ENCODE measurements at places on chromosomes 11 and 22.

- no peak for DNase-seq
Observed at GRCh38 chr11:73981051-73981805, 1.4 kb downstream of the UCP2 start.

DNA sequence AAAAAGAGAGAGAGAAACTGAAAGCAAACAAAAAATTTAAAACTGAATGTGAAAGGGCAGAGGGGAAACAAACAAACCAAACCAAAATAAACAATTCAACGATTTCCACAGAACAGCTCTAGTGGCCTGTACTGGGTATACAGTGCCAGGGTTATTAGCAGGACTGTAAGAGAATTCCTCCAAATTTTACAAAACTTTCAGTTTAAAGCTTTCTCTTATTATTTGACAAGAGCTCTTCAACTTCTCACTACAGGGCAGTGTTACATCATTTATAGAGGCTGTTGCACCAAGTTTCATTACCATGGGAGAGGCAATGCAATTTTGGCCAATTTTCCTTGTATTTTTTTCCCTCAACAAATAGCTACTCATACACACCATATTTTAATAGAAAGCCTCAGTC is 44.3 kb upstream of the CLPB start:
- DNase-seq: no peak

DNA sequence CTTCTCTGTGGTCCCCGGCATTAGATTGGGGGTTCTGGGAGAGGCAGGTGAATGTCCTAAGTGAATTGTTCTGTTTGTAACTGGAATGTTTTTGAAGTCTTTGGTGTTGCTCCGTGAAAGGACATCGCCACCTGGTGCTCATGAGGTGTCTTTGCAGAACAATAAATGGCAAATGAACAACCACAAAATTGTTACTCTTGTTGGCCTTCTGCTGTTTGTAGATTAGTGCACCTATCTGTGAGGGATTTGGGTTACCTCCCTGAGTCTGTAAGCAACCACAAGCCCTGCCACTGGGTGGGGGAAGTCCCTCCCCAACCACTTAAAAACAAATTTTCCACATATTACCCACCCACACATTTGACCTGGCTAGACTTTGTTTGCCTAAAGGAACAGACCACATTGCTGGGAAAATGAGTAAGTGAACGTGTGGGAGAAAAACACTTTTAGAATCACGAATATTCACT is 4.7 kb downstream of the MPEG1 start:
- DNase-seq: peak; percentile 86

DNA sequence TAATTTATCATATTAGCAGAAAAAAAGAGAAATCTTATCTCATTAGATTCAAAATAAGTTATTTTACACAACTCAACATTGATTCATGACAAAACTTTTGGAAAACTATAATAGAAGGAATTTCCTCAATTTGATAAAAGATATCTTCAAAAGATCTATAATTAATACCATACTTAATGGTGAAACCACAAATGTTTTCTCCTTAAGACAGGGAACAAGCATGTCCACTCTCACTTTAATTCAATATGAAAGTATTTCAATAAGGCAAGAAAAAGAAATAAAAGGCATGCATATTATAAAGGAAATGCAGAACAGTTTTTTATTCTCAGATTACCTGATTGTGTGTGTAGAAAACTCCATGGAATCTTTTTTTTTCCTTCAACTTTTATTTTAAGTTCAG is 23.6 kb downstream of the MTNR1B start:
- no peak for DNase-seq

GRCh38 chr11:22787551-22788162 is 41.9 kb downstream of the SVIP start:
- DNase-seq: peak; percentile 48

DNA sequence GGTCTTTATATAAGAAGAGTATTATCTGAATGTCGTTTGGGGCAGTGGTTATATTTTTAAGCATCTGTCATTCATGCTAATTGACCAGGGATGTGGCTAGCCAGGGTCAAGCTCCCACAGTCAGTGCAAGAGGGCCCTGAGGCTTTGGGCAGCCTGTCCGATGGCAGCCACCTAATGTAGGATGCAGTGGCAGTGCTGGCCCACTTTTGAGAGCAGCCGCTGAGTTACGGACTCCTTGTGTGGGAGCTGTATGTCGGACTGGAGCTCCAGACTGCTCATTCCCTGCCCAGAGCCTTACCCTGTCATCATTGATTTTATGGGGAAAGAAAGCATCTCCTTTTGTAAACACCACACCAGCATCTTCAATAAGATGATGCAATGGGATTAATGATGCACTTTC is 99.5 kb downstream of the SYT9 start:
- DNase-seq: no peak

All from SW480 (cell line).